ENCODE measurements at places on chromosomes 1 and 21.

DNA sequence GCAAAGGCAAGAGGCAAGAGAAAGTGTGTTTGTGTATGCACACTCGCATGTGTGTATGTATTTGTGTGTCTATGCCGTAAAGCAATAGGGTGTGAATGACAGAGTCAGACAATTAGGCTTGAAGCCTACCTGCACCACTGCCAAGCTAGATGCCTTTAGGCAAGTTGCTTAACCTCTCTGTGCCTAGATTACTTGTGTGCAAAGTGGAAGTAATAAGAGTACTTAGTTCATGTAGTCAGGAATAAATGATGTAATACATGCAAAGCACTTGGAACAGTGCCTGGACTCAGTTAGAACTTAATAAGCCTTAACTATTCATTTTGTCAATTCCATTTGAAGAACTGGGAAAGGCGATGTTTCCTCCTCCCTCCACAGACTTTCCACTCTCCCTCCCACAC lies 31.7 kb downstream of the LAMB3 start:
- no peak for DNase-seq

DNA sequence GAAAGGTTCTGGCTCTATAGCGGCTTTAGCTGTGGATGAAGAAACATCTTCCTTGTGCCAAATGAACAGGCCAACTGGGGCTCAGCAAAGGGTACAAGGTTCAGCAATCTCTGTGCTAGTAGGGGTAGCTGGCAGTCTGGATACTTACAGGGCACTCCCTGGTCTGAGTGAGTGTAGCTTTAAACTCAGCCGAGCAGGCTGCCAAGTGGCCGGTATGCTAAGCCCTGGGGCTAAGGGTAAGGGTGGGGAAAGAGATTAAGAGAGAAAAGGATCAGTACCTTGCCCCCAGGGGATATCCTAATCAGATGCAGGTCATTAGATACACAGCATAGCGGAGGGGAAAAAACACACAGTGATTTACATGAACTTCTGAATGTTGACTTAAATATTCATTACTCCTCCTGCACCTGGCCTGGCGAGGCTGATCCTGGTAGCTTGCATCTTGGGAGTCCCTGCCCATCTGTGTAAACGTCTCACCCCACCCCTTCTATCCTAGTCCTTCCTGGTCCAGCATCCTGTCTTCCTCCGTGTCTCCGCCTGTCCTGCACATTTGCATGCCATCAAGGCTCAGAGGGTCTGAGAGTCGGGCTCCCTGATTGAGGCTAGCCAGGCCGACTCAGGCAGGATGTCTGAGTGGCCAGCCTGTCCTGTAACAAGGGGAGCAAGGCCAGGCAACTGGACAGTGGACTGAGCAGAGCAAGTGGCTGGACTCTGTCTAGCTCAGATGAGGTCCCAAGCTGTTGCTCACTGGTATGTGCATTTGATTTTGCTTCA lies 39.5 kb upstream of the CNTN2 start:
- DNase-seq, result no peak

GRCh38 chr1:152109998-152110294 lies 5.3 kb downstream of the TCHH start:
- no peak for DNase-seq

DNA sequence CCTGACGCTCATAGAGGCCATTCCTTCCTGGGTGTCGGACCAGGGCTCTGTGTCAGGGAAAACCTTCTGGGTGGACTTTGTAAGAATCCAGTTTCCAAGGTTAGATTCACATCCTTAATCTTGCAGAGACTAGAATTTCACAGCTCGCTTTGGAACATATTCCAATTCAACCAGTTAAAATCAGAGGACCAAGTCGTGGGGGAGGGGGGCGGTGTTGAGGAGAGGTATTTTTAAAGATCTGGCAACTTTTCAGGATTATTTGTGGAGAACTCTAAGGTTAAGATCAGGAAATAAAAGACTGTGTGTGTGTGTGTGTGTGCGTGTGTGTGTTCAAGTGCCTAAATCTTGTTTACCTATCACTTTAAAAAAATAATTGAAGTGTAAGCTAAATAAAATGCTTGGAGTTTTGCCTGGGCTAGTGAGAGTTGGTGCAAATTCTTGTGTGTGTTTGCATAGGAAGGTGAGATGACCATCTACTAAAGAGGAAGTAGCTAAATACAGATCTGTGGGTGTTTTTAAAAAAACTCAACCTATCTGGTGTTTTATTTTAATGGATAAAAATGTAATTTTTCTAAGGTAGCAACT lies 21.8 kb downstream of the TENT5C start:
- DNase-seq, result no peak

- no peak for DNase-seq
These were observed 115.9 kb downstream of the HUNK start for GRCh38 chr21:31988492-31989290.

DNA sequence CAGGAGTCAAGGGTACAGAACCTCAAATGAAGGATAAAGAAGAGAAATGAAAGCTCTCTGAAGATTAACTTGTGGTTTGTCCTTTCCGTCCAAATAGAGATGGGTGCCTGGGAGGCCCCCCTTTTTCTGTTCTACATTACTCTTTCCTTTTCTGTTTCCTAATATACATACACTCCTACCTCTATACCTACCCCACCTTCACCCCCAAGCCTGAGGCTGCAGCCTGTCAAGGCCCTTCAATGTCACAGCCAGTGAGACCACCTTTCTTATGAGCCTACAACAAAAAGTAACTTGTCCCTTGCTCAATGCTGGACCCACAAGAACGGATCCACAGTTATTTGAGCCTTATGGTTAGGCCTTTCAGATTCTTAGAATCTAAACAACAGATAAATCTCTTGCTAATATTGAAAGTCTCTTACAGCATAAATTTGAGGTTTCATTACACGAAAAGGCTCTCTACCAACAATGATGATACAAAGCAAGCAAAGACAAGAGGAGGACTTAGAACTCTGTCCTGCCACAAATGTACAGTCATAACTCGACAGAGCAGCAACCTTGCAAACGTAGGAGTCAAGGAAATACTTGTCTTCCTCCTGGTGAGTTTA lies 4.1 kb upstream of the TRAF3IP3 start:
- DNase-seq, result no peak

- no peak for DNase-seq
These were observed 31.7 kb downstream of the OR13G1 start for GRCh38 chr1:247647864-247648263.

- no peak for DNase-seq
These were observed 16.5 kb downstream of the CACNA1E start for GRCh38 chr1:181499825-181500224.

DNA sequence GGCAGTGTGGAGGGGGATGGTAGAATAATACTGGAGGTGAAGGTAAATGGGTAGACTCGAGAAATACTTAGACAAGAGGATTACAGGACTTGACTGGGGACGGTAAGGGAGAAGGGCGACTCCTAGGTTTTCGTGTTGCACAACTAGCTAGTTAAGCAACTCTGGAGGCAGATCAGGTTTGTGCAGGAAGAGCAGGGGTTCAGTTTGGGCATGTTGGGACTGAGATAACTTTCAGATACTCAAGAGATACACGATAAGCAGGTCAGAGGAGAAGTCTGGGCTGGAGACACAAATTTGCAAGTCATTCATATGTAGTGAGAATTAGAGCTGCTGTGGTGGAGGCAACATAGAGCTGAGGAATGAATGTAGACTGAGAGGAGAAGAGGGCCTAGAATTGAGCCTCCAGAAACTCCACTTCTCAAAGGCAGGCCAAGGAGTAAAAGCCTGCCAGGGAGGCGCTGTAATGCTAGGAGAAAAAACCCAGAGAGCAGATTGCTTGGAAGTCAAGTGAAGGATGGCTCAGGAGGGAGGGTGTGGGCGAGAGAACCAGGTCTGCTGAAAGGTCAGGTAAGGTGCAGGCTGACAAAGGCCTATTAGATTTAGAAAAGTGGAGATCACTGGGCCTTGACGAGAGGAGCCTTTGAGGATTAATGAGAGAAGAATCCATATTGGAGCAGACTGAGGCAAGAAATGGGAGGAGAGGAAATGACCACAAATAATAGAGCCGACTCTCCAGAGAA lies 20.8 kb downstream of the MAB21L3 start:
- no peak for DNase-seq

GRCh38 chr1:33346533-33346926 lies 25.6 kb upstream of the A3GALT2 start:
- no peak for DNase-seq

GRCh38 chr1:53165408-53165961 lies 23.0 kb upstream of the SLC1A7 start:
- DNase-seq, result no peak

DNA sequence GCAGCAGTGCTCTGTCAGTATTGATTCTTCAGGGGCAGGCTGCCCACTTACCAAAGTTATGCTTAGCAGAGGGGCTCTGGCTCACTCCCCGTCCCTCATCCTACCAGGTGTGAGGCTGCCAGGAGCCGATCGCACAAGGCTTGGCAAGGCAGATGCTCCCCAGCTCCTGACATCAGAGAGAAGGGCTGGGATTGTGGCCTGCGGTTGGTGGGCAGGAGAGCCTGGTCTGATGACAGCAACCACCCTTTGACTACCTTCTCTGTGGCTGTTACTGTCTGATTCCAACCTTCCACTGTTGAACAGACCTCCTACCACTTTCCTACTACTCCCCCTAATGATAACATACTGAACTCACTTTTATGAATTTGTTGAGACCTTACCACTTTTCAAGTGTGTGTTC lies 23.7 kb upstream of the WDR26 start:
- DNase-seq, result no peak

DNA sequence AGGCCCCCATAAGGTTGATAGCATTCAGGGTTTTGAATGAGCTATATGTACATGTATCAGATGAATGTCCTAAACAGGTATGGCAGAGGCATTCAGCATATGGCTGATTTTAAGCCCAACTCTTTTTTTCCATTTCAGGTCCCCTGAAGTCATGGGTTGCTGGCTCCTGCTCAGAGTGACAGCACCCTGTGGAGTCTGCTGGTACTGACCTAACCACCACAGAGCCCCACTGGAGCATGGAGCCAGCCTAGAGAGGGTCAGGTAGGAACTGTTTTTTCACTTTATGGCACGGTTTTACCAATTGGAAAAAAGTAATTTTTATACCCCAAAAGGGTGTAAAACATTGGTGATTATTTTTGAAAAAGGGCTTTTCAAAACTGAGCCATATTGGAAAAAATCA lies 82.5 kb upstream of the MPC2 start:
- DNase-seq, result no peak

- no peak for DNase-seq
These were observed 323.7 kb downstream of the PLPP3 start for GRCh38 chr1:56255516-56256152.

DNA sequence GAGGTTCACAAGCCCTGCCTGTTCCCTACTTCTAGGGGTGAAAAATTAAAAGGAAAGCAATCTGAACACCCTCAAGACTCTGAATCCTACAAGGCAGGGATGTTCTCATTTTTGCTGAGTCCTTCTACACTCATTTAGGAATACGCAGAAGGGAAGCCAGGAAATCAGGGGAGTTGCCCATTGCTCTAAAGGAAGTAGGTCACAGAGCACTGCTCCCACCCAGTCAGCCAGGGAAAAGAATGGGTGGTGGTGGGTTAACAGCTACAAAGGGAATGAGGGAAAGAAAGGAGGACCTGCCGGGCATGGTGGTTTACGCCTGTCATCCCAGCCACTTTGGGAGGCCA lies 2.4 kb upstream of the CTTNBP2NL start:
- no peak for DNase-seq

DNA sequence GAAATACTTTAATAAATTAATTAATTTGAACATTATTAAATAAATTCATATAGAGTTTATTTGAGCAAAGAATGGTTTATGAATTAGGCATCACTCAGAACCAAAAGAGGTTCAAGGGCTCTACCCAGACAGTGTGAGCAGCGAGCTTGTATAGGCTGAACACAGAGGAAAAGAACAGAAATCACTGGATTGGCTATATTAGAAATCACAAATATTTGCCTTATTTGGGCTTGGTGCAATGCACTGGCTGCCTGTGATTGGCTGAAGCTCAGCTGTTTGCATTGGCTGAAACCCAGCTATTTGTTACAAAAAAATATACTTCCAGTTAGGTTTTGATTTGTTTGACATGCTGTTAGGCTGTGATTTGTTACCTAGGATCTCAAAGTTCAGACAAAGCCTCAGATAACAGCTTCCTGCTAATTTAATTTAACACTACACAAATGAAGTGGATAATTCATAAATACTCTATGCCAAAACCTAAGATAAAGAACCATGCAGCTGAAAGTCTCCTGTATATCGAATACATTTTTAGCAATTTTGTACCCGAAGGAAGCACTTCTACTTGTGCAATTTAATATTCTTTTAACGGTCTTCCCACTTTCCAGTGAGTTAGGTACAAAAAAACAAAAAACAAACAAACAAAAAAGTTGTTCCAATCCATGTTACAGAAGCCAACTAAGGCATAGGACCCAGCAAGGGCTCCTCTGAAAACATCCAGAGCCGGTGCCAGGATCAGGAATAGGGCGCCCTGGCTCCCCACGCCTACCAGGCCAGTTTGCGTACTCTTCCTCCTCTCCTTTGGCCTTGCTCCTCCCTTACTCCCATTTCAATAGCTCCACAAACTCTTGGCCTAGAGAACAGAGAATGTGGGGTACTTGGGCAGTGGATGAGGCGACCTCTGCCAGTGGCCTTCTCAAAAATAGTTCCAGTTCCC lies 179.1 kb downstream of the DUSP10 start:
- DNase-seq, result no peak

GRCh38 chr1:50812346-50812745 lies 147.7 kb downstream of the FAF1 start:
- no peak for DNase-seq

DNA sequence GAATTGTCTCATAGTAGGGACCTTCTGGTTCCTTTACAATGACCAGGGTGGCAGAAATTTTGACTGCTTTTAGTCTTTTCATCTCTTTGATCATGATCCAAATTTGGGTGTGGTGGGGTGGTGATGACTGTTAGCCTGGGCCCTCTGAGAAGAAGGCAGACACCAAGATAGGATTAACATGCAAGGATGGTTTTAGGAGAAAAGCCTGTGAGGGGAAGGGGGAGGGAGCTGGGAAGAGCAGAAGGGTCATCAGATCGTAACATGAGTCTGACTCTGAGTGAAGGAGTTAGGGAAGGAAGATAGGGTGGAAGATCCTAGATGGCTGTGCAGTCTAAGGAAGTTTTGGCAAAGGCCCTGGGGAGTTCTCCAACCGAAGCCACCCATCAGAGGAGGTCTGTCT lies 28.5 kb upstream of the CAMSAP2 start:
- DNase-seq, result no peak

DNA sequence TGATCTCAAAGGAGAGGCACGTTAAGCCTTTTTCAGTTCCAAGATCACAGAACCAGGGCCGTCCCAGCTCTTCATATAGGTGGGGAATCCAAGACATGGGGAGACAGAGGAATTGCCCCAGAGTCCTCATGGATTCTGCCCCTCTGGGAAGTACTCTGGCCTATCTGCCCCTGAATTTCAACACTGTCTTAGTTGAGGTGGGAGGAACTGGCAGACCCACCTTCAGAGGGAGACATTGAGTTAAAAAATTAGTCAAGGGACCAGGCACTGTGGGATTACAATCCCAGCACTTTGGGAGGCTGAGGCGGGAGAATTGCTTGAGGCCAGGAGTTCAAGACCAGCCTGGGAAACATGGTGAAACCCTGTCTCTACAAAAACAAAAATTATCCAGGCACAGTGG lies 2.1 kb upstream of the KNCN start:
- DNase-seq, result no peak

DNA sequence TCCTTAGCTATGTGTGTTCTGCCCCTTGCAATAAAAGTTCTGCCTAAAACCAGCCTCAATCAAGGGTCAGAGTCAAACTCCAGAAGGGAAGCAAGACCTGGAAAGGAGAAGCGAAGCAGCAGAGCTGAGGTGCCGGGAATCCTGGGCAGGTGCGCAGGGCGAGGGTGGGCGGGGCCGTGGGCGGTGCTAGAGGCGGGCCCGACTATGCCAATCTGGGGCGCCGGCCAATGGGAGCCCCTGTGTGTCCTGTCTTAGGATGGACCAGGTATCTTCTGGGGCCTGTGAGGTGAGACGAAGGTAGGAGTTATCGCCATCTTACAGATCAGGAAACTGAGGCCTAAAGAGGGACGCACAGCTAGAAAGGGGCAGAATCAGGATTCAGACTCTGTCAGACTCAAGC lies 120.3 kb downstream of the PTPRU start:
- DNase-seq, result no peak
